Dorsolateral prefrontal cortex (tissue), 122 donors: ENCODE measurements at places on chromosomes 5 and 9. TPM values are rescaled to one million over a fixed set of nuclear protein-coding genes. Genes with fewer than 3 reads are reported as not detected.
A peak's percentile ranks its signal among the peaks of the same experiment; 100 is the strongest.

- DNase-seq = no peak
Observed at GRCh38 chr5:176679365-176680225, 32.3 kb downstream of the TSPAN17 start.

DNA sequence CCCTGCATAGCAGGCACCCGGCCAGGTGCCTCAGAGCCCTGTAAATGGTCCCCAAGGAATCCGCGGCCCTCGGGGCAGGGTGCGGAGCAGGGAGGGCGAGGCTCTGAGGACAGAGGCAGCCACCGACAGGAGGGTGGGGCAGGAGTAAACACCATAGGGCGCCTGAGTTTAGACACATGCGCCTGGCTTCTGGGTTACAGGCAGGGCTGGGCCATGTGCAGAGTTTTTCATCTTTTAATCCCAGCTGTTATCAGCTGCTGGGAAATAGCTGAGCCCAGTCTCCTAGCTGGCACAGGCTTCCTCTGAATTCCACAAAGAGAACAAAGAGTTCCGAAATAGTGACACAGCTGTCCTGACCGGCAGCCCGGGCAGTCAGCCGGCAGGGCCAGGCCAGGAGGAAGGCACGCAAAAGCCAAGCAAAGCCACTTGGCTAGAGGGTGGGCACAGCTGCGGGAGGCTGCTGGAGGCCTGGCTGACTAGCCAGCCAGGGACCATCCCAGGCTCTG is 98.9 kb upstream of the PHYKPL start:
- DNase-seq = peak; percentile 75

DNA sequence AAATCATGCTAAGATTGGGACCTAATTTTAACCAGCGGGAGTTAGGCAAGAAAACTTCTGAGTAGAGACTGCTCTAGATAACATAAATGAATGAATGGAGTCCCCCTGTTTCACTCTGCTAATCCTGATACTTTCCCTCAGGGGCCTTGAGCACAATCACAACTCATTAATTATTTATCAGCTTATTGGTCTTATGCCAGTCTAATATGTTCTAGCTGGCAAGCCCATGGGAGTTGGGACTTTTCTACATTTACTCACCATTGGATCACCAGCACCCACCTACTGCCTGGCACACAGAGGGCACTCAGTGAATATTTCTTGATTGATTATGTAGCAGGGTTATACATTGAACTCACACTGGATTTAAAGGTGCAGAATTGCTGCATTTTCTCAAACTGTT is 13.5 kb upstream of the TMED7 start:
- DNase-seq = no peak

Gene EPB41L4B
- total RNA-seq = 37.5 TPM

Gene SHISAL2B
- not detected for total RNA-seq

Gene NR2F1
- 95.8 TPM for total RNA-seq
